LNCaP clone FGC (cell line): ENCODE measurements at places on chromosomes 11 and 22.

- DNase-seq = no peak
These were observed 526 bp downstream of the C1QTNF6 start for GRCh38 chr22:37187552-37187890.

- no peak for DNase-seq
These were observed 22.1 kb downstream of the FAM76B start for GRCh38 chr11:95767498-95767897.

GRCh38 chr11:47489395-47489755 is 40.4 kb upstream of the RAPSN start:
- no peak for DNase-seq

- DNase-seq = no peak
These were observed 460.9 kb downstream of the METTL15 start for GRCh38 chr11:28569106-28569505.

- DNase-seq = no peak
These were observed 62.1 kb downstream of the GRK3 start for GRCh38 chr22:25626624-25626990.

GRCh38 chr11:85759915-85760314 is 51.0 kb downstream of the SYTL2 start:
- no peak for DNase-seq

- DNase-seq = peak; percentile 54
These were observed 16.4 kb upstream of the PAMR1 start for GRCh38 chr11:35541621-35542375.

GRCh38 chr11:30984827-30985226 is 384.7 kb downstream of the DCDC1 start:
- no peak for DNase-seq
